Chondrocyte (in vitro differentiated cells): ENCODE measurements at places on chromosomes 5 and 9. TPM values are rescaled to one million over a fixed set of nuclear protein-coding genes. Genes with fewer than 3 reads are reported as not detected.

The WDR31 gene
- 1.7 to 2.4 TPM (median 1.8 TPM) in 3 replicates for total RNA-seq

The BHMT gene
- not detected in 3 replicates for total RNA-seq

The PCDHA7 gene
- total RNA-seq, result 1.4 to 1.9 TPM (median 1.5 TPM) in 3 replicates

The PCDHA11 gene
- total RNA-seq, result 6.0 to 10.7 TPM (median 6.1 TPM) in 3 replicates

The CCNO gene
- total RNA-seq, result 1.7 to 2.0 TPM in 2 of 3 replicates, not detected in the other

The SPATA9 gene
- total RNA-seq, result 0.67 to 1.7 TPM (median 1.1 TPM) in 3 replicates

The LOX gene
- 320 to 615 TPM (median 611 TPM) in 3 replicates for total RNA-seq

The SERF1B gene
- total RNA-seq, result 22.7 to 31.4 TPM (median 23.6 TPM) in 3 replicates

The KCNV2 gene
- not detected in 3 replicates for total RNA-seq

DNA sequence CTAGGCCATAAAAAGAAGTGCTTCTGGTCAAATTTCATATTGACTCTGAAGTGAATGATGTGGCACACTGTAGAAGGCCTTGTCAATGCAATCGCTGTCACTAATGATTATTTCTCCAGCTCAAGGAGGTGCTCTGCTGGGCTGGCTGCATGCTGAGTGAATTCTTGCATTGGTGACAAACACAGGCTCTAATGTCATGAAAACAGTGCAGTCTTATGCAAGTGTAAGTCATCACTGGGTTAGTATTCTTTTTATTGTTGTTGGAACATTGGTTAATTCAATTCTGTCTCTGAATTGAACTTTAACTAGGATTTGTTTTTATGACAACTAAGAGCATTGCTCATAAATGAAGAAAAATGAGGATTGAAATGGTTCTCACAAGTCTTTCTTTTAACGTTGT, 57.3 kb upstream of the CD180 start:
- H3K4me1 ChIP-seq, result peaks cover 28% of the 10 kb centered on the region
- H3K4me3 ChIP-seq, result no peak overlapping the region
- DNase-seq, result no peak
- H3K36me3 ChIP-seq, result no peaks in the 10 kb centered on the region
- no peaks in the 10 kb centered on the region for H3K27me3 ChIP-seq
- H3K27ac ChIP-seq, result no peak overlapping the region

DNA sequence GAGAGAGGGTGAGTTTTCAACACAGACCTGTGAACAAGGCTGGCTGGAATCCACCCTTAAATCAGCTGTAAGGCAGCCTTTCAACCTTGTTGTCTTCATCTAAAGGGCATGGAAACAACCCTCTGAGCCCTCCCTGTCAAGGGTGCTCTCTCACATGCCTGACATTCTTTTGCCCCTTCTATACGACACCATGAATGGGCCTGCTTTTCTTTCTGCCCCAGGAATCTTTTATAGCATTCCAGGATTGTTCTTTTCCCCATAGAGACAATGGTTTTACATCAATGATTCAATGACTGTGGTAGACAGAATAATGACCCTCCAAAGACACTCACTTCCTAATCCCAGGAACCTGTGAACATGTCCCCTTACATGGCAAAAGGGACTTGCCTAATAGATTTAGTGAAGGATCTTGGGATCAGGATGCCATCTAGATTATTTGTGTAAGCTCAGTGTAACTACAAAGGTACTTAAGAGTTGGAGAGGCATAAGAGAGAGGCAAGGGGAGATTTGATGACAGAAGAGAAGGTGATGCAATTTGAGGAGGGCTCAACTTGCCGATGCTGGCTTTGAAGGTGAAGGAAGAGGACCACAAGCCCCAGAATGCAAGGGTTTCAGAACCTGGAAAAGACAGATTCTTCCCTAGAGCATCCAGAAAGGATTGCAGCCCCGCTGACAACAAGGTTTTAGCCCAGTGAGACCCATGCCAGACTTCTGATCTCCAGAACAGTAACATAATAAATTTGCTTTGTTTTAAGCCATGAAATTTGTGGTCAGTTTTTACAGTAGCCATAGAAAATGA, 29.2 kb upstream of the HMHB1 start:
- H3K36me3 ChIP-seq, result no peaks in the 10 kb centered on the region
- no peaks in the 10 kb centered on the region for H3K27me3 ChIP-seq
- H3K27ac ChIP-seq, result no peak overlapping the region
- no peak overlapping the region for H3K4me3 ChIP-seq
- no peak for DNase-seq

GRCh38 chr9:4640027-4640426, 22.1 kb upstream of the PLPP6 start:
- no peak overlapping the region for H3K27ac ChIP-seq
- DNase-seq, result no peak

DNA sequence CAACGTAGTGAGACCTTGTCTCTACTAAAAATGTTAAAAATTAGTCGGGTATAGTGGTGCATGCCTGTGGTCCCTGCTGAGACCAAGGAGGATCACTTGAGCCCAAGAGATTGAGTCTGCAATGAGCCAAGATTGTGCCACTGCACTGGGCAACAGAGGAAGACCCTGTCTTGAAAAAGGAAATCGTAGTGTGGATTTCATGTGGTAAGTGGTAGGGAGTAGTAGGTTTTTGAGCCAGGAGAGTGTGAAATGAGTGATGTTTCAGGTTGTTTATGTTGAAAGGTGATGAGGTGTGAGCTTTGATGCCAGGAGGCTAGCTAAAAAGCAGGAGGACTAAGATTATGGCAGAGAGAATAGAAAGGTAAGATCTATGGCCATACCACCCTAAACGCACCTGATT, 5.9 kb downstream of the MATR3 start:
- DNase-seq, result no peak
- no peaks in the 10 kb centered on the region for H3K27me3 ChIP-seq

- no peaks in the 10 kb centered on the region for H3K36me3 ChIP-seq
- H3K4me3 ChIP-seq, result no peak overlapping the region
- peaks cover 48% of the 10 kb centered on the region for H3K27me3 ChIP-seq
- H3K4me1 ChIP-seq, result no peaks in the 10 kb centered on the region
- no peak overlapping the region for H3K27ac ChIP-seq
Measured at GRCh38 chr5:66587771-66588170, 8.4 kb upstream of the MAST4 start.

- no peaks in the 10 kb centered on the region for H3K36me3 ChIP-seq
- peak; percentile 13 for DNase-seq
- H3K27ac ChIP-seq, result no peak overlapping the region
Measured at GRCh38 chr5:3010301-3010952, 258.9 kb upstream of the IRX2 start.

DNA sequence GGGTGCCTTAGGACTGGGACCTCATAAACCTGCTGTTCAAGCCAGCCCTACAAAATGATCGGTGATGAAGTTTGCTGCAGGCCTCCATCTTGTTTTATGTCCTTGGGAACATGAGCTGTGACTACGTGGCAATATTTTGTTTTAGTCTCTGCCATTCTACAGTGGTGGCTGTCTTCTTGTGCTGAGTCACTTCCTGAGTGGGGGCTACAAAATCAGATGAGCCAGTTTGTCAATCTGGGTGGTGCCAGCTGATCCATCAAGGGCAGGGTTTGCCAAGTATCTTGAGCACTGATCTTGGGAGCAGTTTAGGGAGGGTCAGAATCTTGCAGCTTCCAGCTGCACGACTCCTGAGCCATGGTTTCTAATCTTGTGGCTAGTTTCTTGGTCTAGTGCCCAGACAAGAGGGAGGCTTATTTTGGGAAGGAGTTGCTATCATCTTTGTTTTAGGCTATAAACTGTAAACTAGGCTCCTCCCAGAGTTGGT, 94.7 kb downstream of the YTHDC2 start:
- peaks cover 6% of the 10 kb centered on the region for H3K4me1 ChIP-seq
- no peak for DNase-seq
- H3K36me3 ChIP-seq, result no peaks in the 10 kb centered on the region
- no peak overlapping the region for H3K27ac ChIP-seq

GRCh38 chr9:95360866-95361265, 43.4 kb upstream of the FANCC start:
- no peak overlapping the region for H3K4me3 ChIP-seq

DNA sequence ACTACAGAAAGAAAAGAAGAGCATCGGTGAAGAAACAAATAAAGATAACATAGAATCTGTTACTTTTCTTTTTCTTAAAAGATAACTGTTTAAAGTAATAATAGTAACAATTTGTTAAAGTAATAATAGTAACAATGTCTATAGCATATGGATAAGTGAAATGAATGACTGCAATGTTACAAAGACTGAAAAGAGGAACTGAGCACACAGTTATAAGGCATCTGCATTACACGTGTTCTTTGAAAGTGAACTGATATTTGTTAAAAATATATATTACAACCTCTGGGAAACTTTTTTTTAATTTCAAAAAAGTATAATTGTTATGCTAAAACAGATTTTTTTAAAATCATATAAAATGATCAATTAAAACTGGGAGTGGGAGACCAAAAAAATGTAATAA, 88.4 kb upstream of the FST start:
- peaks cover 10% of the 10 kb centered on the region for H3K36me3 ChIP-seq
- H3K4me3 ChIP-seq, result no peak overlapping the region
- peaks cover 10% of the 10 kb centered on the region for H3K4me1 ChIP-seq
- no peaks in the 10 kb centered on the region for H3K27me3 ChIP-seq
- no peak overlapping the region for H3K27ac ChIP-seq

GRCh38 chr9:115058684-115059315, 59.2 kb downstream of the TNC start:
- H3K27ac ChIP-seq, result no peak overlapping the region
- peaks cover 3% of the 10 kb centered on the region for H3K36me3 ChIP-seq
- no peaks in the 10 kb centered on the region for H3K27me3 ChIP-seq
- no peak overlapping the region for H3K4me3 ChIP-seq
- peaks cover 31% of the 10 kb centered on the region for H3K4me1 ChIP-seq

- H3K27me3 ChIP-seq, result no peaks in the 10 kb centered on the region
- H3K4me1 ChIP-seq, result peaks cover 8% of the 10 kb centered on the region
- DNase-seq, result no peak
- peaks cover 2% of the 10 kb centered on the region for H3K36me3 ChIP-seq
Measured at GRCh38 chr9:133476036-133476931, 2.6 kb downstream of the SLC2A6 start.

GRCh38 chr5:2750758-2751464, 566 bp downstream of the IRX2 start:
- no peak for DNase-seq
- H3K36me3 ChIP-seq, result peaks cover 11% of the 10 kb centered on the region
- peaks cover 41% of the 10 kb centered on the region for H3K4me1 ChIP-seq
- H3K4me3 ChIP-seq, result peak overlapping the region; percentile 74
- H3K27me3 ChIP-seq, result no peaks in the 10 kb centered on the region
- H3K27ac ChIP-seq, result peak overlapping the region; percentile 68

GRCh38 chr5:107744418-107745330, 73.9 kb upstream of the EFNA5 start:
- no peak for DNase-seq
- peaks cover 19% of the 10 kb centered on the region for H3K4me1 ChIP-seq
- H3K4me3 ChIP-seq, result no peak overlapping the region
- H3K27ac ChIP-seq, result no peak overlapping the region
- H3K27me3 ChIP-seq, result no peaks in the 10 kb centered on the region

GRCh38 chr9:99362321-99362720, 140.2 kb downstream of the SEC61B start:
- H3K36me3 ChIP-seq, result no peaks in the 10 kb centered on the region
- no peak overlapping the region for H3K4me3 ChIP-seq
- peaks cover 36% of the 10 kb centered on the region for H3K27me3 ChIP-seq

DNA sequence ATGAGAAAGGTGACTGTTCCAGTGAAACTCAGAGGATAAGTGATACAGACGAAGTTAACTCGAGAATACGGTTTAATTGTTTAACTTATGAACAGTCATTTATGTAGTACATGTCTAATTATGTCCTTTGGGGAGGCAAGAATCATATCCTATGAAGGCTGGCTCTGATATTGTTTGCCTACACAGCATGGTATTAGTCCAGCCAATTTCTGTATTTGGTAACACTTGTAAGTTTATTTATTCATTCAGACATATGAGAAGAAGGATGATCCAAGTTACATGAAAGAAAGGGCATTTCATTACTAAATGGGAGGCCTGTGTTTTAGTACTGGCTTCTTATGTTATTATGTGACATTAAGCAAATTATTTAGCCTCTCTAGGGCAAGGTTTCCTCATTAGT, 199.7 kb downstream of the NNT start:
- H3K27me3 ChIP-seq, result peaks cover 18% of the 10 kb centered on the region
- H3K4me3 ChIP-seq, result no peak overlapping the region
- peak overlapping the region; percentile 11 for H3K27ac ChIP-seq
- no peaks in the 10 kb centered on the region for H3K36me3 ChIP-seq

- H3K27ac ChIP-seq, result no peak overlapping the region
- no peak overlapping the region for H3K4me3 ChIP-seq
- DNase-seq, result no peak
- H3K27me3 ChIP-seq, result no peaks in the 10 kb centered on the region
- no peaks in the 10 kb centered on the region for H3K36me3 ChIP-seq
Measured at GRCh38 chr5:56673171-56673570, 142.2 kb upstream of the MAP3K1 start.

- peaks cover 24% of the 10 kb centered on the region for H3K36me3 ChIP-seq
- no peaks in the 10 kb centered on the region for H3K4me1 ChIP-seq
- no peak for DNase-seq
Measured at GRCh38 chr5:177339107-177339638, 12.3 kb downstream of the LMAN2 start.

GRCh38 chr5:57411982-57412381, 70.6 kb downstream of the ACTBL2 start:
- no peak overlapping the region for H3K4me3 ChIP-seq
- H3K27ac ChIP-seq, result no peak overlapping the region
- H3K27me3 ChIP-seq, result no peaks in the 10 kb centered on the region
- no peaks in the 10 kb centered on the region for H3K36me3 ChIP-seq
- H3K4me1 ChIP-seq, result peaks cover 35% of the 10 kb centered on the region

GRCh38 chr9:33117796-33118195, 41.3 kb upstream of the SMU1 start:
- peak overlapping the region; percentile 82 for H3K27ac ChIP-seq
- H3K4me1 ChIP-seq, result peaks cover 32% of the 10 kb centered on the region
- peaks cover 23% of the 10 kb centered on the region for H3K36me3 ChIP-seq
- H3K27me3 ChIP-seq, result no peaks in the 10 kb centered on the region
- DNase-seq, result no peak
- no peak overlapping the region for H3K4me3 ChIP-seq

DNA sequence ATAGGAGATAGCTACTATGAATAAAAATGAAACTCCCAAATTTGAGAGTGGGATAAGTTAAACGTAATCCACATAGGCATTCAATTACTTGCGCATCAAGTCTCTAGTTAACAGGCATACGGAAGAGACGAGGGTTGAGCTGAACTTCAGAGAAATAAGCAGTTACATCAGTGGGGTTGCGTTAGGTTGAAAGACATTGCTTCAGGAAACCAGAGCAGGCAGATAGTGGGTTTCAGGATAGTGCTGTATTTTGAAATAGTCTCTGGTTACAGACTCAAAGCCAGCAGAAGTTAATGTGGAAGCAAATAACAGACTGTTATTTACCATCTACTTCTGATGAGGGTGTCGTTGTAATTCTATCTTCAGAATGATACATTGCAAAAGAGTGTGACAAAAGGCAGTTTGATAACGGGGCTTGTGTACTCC, 533.4 kb downstream of the PDE4D start:
- no peak overlapping the region for H3K27ac ChIP-seq
- no peaks in the 10 kb centered on the region for H3K27me3 ChIP-seq
- no peaks in the 10 kb centered on the region for H3K36me3 ChIP-seq
- no peak overlapping the region for H3K4me3 ChIP-seq
- peaks cover 31% of the 10 kb centered on the region for H3K4me1 ChIP-seq
- DNase-seq, result no peak

GRCh38 chr5:146340260-146341081, 1.8 kb downstream of the POU4F3 start:
- peaks cover 91% of the 10 kb centered on the region for H3K27me3 ChIP-seq
- H3K36me3 ChIP-seq, result peaks cover 2% of the 10 kb centered on the region
- DNase-seq, result no peak

- peaks cover 43% of the 10 kb centered on the region for H3K4me1 ChIP-seq
- no peak overlapping the region for H3K4me3 ChIP-seq
- no peak for DNase-seq
Measured at GRCh38 chr9:112556497-112557442, 70.1 kb downstream of the KIAA1958 start.
